G401 (cell line): ENCODE measurements at places on chromosomes 5 and 9.

GRCh38 chr9:83986765-83987401, 6.3 kb downstream of the RMI1 start:
- DNase-seq = no peak

DNA sequence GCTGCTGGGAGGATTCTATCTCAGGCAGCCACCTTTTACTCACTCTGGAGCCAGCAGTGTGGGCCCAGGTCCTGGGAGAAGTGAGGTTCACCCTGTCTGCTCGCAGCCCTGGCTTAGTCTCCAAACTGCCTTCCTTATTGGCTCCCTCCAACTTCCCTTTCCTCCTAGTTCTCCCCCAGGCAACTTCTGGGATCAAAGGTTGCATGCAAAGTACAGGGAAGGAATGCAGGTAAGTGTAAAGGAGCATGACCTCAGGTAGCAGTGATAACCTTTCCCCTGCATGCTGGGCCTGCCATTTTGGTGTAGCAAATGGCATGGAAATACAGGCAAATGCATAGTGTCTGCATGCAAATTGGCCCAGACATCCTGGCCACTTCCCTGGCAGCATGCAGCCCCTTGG, 53.8 kb upstream of the ARAP3 start:
- DNase-seq = no peak

DNA sequence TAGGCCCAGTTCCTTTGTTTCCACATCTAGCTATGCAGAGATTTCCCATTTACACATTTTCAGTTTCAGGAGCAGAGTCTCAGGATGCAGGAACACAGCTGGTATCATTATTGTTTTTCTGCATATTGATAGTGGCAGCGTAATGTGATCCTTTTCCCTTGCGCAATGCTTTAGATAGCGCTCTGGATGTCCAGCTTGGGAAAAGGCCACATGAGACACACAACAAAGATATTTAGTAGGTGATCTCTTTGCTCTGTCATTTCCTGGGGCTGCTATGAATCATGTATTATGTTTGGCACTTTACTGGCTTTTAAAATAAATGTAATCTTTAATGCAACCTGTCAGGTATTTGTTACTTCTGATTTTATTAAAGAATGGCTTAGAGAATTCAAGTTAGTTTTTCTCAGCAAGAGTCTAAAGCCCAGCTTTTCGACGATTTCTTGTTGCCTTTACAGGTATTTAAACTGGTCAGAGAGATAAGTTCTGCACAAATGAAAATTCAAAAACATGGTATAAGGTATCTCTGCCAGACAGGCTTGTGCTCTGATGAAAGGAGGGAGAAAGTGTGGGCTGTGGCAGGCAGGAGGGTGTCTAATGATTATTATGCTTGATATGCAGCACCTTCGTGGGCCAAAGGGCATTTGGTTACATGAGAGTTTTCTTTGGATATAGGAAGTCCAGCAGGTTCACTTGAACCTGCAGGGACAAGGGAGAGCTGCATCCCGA, 42.2 kb downstream of the PTTG1 start:
- no peak for DNase-seq

DNA sequence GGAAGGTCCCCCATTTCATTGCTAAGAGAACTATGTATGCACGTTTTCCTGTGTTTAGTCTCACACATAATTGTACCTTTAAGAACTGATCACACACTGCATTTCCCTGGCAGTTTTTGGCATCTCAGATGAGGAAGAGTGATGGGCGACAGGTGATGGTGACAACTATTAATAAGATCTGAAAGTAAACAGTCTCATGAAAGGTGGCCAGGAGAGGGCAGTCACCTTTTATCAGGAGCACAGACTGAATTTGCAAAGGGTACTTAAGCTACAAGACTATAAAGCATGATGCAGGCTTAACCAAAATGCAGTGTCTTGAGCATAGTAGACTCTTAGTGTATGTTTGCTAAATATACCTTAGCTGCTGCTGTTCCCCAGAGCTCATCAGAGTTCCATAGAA, 91.5 kb downstream of the GHR start:
- no peak for DNase-seq

- DNase-seq = no peak
Observed at GRCh38 chr5:99928490-99928889, 606.7 kb upstream of the FAM174A start.

- no peak for DNase-seq
Observed at GRCh38 chr5:9015937-9016270, 530.0 kb downstream of the SEMA5A start.

DNA sequence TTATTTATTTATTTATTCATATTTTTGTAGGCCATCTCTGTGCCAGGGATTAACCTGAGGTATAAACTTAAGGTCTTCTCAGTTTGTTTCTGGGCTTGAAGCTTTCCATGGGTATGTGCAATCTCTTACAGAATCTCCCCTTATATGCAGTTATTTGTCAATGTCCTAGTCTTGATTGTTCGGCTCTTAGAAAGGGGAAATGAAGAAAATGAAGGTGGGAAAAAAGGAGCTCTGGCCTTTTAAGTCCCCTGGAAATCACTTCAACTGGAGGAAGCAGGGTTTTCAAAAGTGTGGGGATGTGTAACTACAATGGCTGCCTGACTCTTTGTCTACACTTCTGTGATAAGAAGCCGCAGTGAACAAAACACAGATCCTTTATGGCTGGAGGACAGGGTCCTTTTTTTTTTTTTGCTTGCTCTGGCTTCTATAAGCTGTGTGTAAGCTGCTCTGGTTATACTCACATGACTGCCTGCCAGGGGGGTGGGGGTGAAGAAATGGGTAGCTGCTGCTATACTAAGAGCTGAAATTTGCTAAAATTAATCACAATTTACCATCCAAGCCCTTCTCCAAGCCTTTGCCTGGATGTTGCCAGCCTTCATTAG, 33.7 kb downstream of the CENPP start:
- DNase-seq = no peak

DNA sequence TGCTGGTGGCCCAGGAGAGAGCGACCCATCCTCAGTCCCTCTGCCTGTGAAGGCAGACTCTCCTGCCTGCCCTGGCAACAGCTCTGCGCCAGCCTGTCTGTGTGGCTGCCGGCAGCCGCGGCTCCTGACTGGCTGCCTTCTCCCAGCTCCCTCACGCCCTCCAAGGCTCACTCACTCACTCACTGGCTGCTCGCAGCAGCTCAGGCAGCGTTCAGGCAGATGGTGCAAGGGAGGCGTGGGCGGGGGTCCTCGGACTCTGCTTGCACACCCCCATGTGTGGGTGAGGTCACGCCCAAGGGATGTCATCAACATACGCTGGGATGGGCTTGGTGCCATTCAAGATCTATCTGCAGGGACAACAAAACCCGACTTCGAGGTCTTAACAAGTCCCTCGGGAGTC, 66.7 kb downstream of the DAB2IP start:
- DNase-seq = peak; percentile 87

- DNase-seq = no peak
Observed at GRCh38 chr9:69397384-69398214, 72.6 kb downstream of the ENTREP1 start.

DNA sequence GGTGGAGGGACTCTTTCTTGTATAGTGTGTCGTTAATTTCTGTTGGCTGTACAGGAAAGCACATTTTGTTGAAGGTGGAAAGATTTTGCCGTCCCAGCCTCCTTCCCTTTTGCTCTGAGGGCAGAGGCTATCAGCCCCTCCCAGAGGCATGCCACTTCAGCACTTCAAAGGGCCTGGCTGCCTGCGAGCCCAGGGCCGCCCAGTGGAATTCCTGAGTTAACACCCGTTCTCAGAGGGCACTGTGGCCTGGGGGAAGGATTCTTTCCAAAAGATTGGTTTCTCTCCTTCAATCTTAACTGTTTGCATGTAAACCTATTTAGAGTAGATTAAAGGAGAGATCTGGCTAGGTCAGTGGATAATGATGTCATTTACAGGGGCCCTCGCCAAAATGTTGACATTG, 238.6 kb downstream of the FANCC start:
- DNase-seq = no peak

- no peak for DNase-seq
Observed at GRCh38 chr5:84239494-84239893, 145.2 kb downstream of the EDIL3 start.

- no peak for DNase-seq
Observed at GRCh38 chr5:180797256-180798192, 5.1 kb downstream of the MGAT1 start.

DNA sequence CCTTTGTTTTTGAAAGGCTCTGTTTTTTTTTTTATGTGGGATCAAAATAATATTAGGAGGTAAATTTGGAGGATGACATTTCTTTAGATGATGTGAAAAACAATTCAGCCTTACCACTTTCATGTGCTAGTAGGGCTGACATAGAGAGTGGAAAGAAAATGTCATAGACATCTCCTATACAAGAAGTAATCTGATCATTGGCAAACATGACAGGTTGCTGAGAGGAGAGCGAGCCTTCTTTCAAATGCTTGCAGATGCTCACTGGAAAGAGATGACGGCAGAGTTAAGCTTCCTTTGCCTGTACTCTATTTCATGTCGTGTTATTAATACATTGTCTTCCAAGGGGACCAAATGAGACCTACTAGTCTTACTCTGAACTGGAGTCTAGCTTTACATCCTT, 160.1 kb upstream of the DAP start:
- no peak for DNase-seq

- no peak for DNase-seq
Observed at GRCh38 chr5:159032656-159033350, 66.9 kb downstream of the EBF1 start.

DNA sequence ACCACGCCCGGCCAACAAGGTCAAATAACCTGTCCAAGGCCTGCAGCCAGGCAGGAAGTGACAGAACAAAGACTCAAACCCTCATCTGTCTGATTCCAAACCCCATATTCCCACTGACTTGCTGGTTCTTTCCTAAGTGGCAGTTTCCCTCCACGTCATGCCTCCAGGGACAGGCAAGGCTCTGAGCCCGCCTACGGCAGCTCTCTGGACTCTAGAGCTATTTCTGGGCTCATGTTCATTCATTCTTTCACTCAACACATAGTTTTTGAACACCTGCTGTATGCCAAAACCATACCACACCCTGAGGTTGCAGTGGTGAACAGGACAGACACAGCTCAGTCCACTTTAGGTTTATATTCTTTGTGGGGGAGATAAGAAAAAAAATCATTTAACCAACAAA, 5.2 kb upstream of the FBP1 start:
- DNase-seq = no peak

- DNase-seq = peak; percentile 78
Observed at GRCh38 chr9:94922098-94922607, 195.7 kb downstream of the AOPEP start.

DNA sequence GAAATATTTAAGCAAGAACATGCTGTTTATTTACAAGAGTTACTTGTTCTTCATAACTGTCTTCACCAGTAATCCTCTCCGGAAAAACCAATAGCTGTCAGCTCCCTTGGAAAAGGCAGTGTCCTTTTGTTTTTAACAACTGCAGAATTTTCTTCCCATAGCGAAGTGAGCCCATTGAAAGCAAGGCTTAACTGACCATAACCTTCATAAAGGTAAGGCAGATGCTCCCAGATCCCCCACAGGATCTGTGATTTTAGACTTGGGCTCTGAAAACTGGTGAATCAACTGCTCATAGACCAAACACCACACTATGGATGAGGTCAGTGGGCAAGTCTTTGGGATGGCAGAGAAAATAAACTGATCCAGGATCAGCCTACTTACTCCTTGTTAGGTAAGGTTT, 155.0 kb downstream of the GLIS3 start:
- no peak for DNase-seq

- DNase-seq = no peak
Observed at GRCh38 chr9:107144475-107144874, 138.6 kb upstream of the RAD23B start.

- DNase-seq = peak; percentile 62
Observed at GRCh38 chr9:101465326-101465915, 29.8 kb upstream of the ALDOB start.

- DNase-seq = no peak
Observed at GRCh38 chr9:75289332-75289731, 201.0 kb downstream of the OSTF1 start.

GRCh38 chr5:39517800-39518199, 93.0 kb upstream of the DAB2 start:
- DNase-seq = no peak

DNA sequence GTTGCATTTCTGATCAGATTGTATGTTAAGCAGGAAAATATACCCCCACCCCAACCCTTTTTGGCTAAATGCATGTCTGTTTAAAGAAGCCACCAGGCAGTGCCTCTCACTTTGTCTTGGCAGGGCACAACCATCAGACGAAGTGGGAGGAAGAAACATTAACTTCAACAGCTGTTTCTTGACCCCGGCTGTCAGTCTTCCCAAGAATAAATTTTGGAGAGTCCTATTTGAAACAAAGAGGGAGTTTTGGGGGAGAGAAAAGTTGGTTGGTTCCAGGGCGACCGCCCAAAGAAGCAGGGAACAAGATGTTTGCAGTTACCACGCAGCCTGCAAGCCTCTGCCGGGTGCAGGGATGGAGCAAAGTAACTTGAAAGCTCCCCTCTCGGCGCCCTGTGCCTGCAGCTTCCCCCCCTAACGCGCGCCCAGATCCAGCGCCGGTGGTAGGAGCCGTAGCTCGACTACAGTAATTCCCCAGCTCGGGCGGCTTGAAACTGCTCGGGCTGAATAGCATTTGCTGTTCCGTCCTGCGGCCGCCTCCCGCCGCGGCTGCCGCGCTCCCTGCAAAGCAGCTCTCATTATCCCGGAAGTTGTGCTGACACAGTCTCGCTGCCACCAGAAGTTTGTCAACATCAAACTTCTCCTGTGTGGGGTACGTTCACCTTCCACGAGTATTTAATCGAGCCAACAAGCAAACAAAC, 100.7 kb upstream of the SSBP2 start:
- peak; percentile 94 for DNase-seq

GRCh38 chr9:132312873-132313272, 41.9 kb downstream of the SETX start:
- DNase-seq = no peak

GRCh38 chr5:66828548-66829357, 232.6 kb downstream of the MAST4 start:
- DNase-seq = peak; percentile 17

- DNase-seq = no peak
Observed at GRCh38 chr5:169838688-169839087, 141.6 kb downstream of the INSYN2B start.

DNA sequence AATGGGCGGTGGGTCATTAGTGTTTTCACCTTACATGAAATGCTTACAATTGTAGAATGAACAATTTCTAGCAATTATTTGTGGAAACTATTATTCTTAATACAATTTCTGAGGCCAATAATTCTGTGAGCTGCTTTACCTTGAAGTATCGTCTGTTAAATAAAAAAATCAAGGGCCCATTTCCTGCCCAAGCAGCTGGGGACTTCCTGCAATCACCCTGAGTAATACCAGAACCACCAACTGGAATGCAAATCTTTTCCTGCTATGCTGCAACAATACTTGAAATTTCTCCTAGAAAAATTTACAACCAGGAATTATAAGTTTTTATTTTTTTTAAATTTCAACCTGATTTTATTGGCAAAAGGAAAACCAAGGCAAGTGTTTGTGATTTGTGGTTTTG, 52.6 kb downstream of the ADAMTS16 start:
- no peak for DNase-seq

DNA sequence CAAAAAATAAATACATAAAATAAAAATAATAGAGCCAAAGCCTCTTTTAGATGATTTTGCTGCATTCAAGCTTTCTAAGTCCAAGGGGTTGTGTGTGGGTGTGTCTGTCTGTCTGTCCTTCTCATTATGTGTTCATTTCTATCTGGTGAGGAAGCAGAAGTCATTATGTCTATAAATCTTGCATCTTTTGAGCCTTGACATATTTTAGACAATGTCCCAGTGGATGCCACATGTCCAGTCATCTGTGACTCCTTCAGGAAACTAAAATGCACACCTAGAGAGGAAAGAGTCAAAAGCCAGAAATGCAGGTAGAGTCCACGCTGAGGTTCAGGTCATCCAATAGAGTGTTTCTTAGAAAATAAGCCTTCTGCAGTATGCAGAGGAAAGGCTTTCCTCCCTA, 80.9 kb downstream of the GALNT10 start:
- DNase-seq = no peak

- no peak for DNase-seq
Observed at GRCh38 chr9:112777914-112778313, 27.4 kb downstream of the SNX30 start.
